Hindlimb muscle (tissue), 1 donor: ENCODE measurements at places on chromosomes 3 and 15.

DNA sequence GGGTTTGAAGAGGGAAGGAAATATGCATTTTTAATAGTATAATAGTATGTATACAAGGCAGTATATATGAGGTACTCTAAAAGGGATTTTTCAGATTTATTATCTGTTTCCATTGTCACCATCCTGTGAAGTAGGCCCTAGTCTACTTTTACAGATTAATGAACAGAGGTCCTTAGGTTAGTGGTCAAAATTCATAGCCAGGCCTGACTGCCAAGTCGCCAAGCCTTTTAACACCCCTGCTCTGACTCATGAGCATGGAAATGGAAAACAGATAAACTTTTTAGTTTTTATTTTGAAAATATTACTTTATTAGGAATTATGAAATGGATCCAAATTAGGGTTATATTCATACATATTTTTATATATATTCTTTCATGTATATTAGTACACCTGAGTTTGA is 146.9 kb downstream of the BBX start:
- no peak for DNase-seq

- no peak for DNase-seq
These were observed 123.5 kb downstream of the NUP210 start for GRCh38 chr3:13296662-13297061.

DNA sequence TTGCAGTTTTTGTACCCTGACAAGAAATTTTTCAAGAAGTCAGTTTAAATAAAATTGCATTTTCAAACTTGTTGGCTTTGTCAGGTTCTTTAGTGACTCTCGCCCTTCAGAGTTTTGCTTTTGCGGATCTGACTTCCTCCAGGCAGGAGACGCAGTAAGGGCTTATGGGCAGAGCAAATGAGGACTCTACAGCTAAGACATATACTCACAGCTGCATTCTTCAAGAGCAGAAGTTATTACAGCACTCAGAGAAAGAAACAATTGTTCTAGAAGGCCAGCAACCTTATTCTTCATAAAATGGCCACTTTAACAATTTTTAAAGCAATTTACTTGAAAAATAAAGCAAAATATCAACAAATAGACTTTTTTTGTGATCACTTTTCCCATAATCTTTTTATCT is 438.8 kb upstream of the THRB start:
- DNase-seq: no peak

DNA sequence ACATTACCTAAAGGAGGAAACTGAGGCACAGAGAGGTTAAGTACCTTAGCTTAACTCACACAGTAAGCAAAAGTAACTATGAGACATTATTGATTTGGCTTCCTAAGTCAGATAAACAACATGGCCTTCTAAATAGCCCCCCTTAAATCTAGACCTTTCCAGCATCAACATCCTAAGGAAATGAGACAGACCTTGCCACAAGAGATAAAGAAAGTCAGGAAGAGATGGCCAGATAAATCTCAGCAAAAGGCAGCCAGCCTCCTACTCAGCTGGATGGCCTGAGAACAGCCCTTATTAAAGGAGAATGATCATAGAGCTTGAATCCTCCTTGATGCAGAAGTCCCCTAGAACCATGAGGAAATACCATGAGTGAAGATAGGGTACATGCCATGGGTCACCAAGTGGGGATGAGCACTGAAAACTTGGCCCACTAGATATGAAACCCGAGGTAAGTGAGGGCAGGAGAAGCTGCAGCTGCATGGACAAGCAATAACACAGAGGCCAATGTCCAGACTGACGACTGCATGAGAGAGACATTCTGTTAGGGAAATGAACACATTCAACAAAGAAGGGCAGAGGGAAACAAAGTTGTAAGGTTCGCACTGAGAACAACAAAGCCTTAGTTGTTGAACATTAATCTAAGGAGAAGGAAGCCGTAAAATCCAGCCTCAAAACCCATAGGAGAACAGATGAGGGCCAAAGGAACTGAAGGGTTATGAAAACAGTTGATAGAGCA is 69.6 kb downstream of the ZIC4 start:
- DNase-seq: no peak

DNA sequence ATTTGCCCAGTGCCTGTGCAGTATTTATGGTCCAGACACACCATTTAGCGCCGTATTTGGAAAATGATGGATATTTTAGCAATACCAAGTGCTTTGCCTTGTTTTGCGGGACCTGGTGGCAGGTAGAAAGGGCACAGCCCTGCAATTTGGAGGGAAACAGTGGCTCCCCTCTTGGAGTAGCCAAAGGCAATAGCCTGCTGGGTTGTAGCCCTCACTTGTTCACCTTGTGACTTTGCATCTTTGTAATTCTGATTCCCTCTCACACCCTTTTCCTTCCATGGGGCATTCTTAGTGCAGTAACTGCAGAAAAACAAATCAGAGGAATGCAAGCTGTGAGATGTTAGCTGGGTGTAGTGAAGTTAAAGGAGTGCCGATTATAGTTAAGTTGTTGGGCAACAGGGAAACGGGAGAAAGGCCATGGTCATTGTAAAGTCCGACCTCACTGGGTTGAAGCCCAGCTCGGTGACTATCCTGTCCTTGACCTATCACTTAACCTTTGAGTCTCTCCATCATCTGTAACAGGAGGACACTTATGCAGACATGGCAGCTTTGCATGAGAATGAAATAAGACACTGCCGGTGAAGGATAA is 131.0 kb upstream of the KLHL25 start:
- DNase-seq: no peak

DNA sequence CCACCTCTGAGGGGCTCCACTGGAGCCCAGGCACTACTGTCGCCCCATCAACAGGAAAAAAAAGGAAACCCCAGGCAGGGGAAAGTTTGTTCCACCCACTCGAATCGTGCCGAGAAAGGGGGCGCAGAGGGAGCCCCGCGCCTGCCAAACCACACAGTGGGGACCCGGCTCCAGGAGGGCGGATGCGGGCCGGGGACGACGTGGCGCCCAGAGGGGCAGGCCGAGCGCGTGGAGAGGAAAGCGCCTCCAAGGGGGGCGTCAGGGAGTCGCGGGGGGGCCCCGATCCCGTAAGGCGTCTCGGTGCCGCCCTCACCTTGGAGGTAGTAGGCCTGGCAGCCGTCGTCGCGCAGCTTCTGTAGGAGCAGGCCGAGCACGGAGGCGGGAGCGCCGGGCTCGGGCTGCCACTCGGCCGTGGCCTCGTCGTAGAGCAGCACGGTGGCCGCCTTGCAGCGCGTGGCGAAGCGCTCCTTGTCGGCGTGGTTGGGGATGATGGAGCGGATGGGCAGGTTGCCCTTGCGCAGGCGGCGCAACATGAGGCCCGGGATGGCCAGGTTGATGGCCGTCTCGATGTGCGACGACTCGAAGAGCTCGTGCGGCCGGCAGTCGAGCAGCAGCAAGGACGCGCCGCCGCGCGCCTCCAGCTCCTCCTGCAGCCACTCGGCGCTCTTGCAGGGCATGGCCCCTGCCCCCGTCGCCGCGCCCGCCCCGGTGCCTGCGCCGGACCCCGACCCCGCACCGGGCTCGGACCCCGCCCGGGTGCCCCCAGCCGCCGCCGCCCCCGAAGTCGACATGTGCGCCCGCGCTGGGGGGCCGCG is 627 bp downstream of the DUSP7 start:
- no peak for DNase-seq

DNA sequence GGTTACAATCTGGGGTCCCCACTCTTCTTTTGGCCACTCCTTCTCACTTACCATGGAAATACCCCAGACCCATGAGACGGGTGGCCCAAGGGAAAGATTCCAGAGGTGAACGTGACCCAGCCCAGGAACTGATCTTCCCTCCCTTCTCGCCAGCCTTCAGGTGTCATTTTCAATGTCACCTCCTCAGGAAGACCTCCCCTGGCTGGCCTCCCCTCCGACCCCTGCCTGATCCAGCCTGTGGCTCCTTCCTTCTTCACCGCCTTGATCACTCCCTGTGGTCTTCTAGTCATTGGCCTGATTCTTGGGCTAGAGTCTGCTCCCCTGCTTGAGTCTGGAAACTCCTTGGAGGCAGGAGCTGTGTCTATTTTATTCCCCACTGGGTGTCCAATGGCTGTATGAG is 146.1 kb downstream of the SMAD6 start:
- no peak for DNase-seq

DNA sequence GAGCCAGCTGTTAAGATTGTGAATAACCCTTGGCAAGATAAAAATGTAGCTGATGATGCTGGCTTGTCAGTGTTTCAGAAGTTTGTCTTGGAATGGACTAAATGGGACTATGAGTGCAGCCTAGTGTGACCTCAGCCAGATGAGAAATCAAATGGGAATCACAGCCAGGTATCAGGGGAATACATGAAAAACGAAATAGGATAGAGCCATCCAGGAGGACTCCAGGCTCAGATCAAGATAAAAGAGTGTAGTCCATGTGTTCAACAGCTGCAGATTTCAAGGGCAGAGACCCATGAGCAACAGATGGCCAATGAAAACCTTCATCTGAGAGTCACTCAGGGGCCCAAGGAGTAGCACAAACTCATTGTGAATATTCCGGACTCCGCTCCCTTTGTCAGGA is 1080.9 kb upstream of the CADM2 start:
- DNase-seq: peak; percentile 26

- DNase-seq: no peak
These were observed 36.5 kb downstream of the KLF15 start for GRCh38 chr3:126320517-126321293.

- DNase-seq: no peak
These were observed 15.4 kb downstream of the SCN5A start for GRCh38 chr3:38634111-38634510.

GRCh38 chr3:5517921-5518320 is 330.4 kb downstream of the EDEM1 start:
- no peak for DNase-seq

GRCh38 chr15:56767315-56767714 is 34.0 kb upstream of the ZNF280D start:
- no peak for DNase-seq

DNA sequence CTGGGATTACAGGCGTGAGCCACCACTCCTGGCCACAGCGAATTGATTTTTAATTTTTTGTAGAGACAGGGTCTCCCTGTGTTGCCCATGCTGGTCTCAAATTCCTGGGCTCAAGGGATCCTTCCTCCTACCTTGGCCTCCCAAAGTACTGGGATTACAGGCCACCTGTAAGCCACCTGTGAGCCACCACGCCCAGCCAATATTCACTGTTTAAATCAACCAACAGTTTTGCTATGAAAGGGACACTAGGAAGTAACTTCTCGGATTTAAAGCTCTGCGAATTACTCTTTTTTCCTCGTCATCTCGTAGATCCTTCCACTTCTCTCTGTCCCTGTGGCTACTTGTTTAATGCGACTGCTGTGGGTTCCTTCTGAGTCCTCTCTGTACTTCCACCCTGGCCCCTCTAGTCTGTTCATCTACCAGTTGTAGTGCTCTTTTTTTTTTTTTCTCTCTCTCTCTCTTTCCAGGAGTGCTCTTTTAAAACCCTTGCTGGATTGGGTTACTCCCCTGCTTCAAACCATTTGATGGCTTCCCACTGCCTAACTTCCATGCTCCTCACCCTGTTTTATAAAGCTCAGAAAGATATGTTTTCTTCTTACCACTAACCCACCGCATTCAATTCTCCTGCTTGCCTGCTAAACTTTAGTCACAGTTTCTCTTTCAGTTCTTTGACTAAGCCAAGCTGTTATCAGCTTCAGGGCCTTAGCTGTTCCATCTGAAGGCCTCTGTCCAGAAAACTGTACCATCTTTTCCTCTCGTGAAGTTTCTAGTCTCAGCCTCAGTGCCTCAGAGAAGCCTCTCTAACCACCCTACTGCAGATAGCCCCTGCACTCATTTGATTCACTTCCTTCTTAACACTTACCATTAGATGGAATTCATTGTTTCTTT is 12.4 kb downstream of the RTF1 start:
- no peak for DNase-seq

DNA sequence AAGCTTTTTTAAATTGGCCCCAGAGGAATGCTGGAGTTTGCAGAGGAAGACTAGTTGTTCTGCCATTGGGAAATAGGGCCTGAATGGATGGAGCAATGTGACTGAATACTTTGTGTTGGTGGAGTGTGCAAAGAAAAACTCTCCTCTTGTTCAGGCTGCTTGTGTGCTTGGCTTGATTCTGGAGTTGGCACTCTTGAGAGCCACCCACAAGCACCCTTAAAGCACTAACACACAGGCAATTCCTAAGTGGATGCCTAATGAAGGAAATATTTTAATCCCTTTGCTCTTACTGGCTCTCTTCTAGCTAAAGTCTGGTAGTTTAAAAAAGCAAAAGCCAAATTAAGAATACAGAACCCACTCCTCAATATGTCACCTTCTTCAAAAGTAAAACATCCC is 304.4 kb upstream of the C2CD4B start:
- no peak for DNase-seq

DNA sequence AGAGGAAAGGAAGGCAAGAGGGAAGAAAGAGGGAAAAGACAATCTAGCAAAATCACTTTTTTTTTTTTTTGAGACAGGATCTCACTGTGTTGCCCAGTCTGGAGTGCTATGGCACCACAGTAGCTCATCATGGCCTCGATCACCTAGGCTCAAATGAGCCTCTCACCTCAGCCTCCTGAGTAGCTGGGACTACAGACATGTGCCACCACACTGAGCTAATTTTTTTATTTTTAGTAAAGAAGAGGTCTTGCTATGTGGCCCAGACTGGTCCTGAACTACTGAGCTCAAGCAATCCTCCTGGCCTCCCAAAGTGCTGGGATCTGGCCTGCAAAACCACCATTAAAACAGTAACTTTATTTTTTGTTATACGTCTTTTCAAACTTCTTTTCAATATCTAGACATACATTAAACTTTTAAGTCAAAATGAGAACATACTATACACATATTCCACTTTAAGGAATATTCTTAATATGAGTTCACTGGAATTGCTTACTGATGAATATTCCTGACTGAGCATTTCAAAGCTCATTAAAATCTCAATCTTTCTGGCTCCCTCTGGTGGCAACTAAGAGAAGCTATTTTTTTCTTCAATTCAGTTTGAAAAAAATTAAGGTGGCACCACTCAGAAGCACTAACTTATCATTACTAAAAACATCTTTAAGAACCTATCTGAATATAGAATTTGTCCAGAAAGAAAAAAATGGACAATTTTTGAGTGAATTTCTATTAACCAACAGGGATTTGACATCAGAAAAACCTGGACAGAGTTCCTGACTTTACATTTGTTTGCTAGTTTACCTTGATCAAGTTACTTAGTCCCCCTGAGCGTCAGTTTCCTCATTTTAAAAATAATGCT is 40.9 kb downstream of the UACA start:
- DNase-seq: peak; percentile 44

GRCh38 chr3:29416514-29416913 is 135.6 kb downstream of the RBMS3 start:
- no peak for DNase-seq

GRCh38 chr3:169746924-169747323 is 17.9 kb downstream of the TERC start:
- DNase-seq: no peak

DNA sequence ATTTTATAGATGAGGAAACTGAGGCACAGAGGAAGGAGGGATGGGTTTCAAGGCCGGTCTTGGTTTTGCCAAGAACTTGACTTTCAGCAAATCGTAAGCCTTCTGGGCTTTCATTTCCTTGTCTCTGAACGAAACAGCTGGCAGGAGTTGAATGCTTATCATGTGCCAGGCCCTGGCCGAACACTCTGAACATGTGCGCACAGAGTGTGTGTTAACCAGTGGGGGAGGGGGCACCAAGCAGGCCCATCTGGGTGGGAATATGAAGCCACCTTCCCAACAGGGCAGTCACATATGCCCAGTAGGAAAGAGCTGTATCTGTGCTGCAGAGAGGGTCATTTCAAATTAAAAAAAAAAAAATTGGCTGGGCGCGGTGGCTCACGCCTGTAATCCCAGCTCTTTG is 29.3 kb downstream of the ZNF710 start:
- no peak for DNase-seq
